Epithelial cell of proximal tubule (primary cell): ENCODE measurements at places on chromosomes 6 and 20.

- DNase-seq = no peak
Observed at GRCh38 chr20:9043364-9043763, 25.5 kb upstream of the PLCB4 start.

DNA sequence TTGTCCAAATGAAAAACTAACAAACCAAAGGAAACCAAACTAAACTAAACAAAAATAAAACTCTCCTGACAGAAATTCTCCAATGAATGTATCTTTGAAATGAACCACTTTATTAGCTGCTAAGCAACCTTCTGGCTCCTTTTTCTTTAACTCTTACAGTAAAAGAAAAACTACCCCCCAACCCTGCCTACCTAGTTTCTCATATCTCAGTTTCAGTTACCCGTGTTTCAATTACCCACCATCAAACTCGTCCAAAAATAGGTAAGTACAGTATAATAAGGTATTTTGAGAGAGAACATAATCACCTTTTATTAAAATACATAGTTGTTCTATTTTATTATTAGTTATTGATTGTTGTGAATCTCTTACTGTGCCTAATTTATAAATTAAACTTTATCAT, 177.4 kb upstream of the THEMIS start:
- no peak for DNase-seq

- no peak for DNase-seq
Observed at GRCh38 chr6:104929353-104929752, 27.6 kb upstream of the LIN28B start.

DNA sequence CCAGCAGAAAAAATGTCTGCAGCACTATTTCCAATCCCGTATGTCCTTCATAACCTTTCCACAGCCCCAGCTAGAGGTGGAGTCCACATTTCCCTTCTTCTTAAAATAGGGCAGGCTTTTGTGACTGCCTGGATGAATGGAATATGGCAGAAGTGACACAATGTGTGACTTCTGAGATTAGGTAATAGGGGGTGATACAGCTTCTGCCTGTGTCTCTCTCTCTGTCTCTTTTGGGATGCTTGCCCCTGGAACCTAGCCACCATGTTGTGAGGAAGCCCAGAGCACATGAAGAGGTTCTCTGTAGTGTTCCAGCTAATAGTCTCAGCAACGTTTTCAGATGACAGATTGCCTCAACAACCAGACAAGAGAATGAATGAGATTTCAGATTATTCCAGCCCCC, 51.4 kb downstream of the CLIC5 start:
- no peak for DNase-seq

GRCh38 chr6:47075741-47076421, 33.7 kb upstream of the ADGRF1 start:
- no peak for DNase-seq

DNA sequence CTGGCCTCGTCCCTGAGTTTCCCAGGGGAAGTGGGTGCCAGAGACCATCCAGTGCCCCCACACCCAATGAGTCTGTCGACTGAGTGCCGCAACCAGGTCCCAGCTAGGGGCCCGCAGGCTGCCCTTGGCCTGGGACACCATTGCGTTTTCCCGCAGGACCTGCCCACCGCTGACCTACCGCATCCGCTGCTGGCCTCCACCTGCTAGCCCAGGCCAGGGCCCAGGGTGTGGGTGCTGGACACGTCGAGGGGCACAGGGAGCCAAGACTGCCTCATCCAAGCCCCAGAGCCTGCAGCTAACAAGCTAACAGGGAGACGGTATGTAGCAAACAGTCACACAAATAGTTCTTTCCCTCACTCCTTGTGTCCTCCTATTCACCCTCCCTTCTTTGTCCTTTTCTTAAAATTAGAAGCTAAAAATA, 97.7 kb downstream of the TMEM242 start:
- no peak for DNase-seq

GRCh38 chr20:39190666-39191570, 228.8 kb downstream of the DHX35 start:
- DNase-seq = peak; percentile 9

GRCh38 chr6:3415082-3415453, 41.8 kb downstream of the SLC22A23 start:
- no peak for DNase-seq

DNA sequence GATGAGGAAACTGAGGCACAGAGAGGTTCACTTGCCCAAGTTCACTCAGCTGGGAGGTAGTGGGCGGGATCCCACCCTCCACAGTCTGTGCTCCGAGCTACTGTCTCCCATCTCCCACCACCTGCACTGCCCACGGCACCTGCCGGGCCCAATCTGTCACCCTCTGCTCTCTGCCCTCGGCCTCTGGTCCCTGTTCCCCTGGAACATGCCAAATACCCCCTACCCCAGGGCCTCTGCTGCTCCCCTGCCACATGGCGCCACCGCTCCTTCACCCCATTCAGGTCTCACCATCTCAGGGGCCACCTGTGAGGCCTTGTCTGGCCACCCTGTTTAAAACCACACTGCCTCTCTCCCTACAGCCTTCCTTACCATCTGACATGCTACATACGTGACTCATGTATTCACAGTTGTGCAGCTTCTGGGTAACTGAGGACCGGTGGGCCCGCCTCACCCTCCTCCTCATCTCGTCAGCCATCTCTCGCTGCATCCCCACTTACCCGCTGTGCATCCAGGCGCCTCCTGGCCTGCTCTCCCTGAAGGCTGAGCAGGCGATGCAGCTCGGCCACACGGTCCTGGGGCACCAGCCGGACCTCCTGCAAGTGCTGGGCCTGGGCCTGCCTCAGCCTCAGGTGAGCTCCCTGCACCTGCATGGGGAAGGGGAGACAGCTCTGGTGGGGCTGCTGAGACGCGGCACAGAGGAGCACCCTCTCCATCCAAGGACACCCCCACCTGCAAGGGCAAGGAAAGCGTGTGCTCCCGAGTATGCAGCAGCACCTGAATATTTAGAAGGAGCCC, 50.6 kb downstream of the GINS1 start:
- no peak for DNase-seq

DNA sequence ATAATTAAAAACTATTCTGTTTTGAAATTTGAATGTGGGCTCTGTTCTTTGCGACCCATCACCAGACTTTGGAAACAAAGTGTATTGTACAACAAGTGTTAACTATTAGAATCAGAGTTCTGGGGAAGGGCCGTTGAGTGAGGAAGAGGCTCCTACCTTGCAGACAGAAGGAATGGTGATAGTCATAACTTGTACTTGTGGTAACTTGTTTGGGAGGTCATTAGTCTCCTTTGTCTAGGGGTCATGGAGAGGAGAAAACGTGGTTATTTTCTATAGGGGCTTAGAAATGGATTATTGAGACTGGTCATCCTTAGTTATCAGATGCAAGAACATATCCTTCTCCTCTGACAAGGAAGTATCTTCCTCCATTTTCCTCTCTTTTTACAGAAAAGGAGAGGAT, 174.8 kb downstream of the BMP2 start:
- DNase-seq = no peak

GRCh38 chr20:63073738-63074065, 66.9 kb upstream of the BHLHE23 start:
- DNase-seq = no peak

- no peak for DNase-seq
Observed at GRCh38 chr6:4435981-4436445, 300.6 kb upstream of the ECI2 start.

- no peak for DNase-seq
Observed at GRCh38 chr6:15980801-15981200, 148.1 kb upstream of the MYLIP start.

GRCh38 chr6:37569317-37569716, 69.6 kb upstream of the CCDC167 start:
- no peak for DNase-seq

DNA sequence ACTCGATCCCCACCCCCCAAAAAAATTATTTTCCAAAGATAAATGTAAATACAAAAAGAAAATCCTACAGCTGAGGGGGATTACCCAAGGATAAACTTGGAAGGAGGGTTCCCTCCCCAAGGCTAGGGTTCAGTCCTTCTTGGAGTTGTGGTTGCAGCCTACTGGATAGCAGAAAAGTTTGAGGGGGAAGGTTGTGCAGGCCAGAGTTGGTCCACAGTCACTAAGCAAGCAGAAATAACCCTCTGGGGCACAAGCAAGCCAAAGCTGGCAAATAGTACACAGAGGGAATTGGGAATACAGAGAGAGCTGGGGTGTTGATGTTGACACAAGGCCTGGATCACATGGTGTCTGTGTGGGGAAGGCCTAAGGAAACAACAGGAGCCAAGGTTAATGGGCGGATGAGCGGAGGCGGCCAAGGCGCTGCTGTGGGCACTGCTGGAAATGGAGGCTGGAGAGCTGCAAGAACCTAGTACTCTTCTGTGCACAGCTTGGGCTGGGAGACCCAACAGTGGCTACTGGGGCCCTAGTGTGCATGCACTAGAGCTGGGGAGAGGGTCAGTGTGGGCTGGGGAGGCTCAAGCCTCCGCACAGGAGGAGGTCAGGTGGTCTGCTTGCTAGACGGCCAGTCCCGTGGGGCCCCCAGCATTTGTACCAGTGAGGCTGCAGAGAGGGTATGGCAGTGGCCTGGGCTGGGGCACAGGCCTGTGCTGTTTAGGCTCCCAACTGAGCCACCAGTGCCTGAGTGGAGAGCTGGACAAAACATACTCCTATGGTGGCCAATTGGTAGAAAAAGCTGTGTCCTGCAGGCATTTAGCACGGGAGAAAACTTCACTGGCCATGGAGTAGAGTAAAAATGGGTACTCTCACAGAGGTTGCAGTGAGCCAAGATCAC, 5.5 kb upstream of the SNRPB start:
- no peak for DNase-seq

DNA sequence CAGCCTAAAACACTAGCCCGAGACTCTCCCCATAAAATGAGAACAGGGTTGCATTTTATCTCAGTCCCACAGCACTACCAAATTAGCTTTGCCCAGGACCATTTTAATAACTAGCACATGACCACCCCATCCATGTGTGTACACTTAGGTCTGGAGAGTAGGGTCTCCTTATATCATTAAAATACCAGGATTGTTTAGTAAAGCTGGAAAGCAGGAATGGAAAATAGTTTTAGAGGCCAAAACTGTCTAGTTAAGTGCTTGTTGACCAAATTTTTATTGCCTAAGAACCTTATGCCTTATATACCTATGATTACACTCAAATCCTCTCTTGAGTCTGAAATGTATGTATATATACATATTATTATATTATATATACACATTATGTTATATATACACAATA, 608.4 kb downstream of the HDGFL1 start:
- DNase-seq = no peak

- DNase-seq = peak; percentile 38
Observed at GRCh38 chr6:124535746-124536145, 426.5 kb upstream of the RNF217 start.

DNA sequence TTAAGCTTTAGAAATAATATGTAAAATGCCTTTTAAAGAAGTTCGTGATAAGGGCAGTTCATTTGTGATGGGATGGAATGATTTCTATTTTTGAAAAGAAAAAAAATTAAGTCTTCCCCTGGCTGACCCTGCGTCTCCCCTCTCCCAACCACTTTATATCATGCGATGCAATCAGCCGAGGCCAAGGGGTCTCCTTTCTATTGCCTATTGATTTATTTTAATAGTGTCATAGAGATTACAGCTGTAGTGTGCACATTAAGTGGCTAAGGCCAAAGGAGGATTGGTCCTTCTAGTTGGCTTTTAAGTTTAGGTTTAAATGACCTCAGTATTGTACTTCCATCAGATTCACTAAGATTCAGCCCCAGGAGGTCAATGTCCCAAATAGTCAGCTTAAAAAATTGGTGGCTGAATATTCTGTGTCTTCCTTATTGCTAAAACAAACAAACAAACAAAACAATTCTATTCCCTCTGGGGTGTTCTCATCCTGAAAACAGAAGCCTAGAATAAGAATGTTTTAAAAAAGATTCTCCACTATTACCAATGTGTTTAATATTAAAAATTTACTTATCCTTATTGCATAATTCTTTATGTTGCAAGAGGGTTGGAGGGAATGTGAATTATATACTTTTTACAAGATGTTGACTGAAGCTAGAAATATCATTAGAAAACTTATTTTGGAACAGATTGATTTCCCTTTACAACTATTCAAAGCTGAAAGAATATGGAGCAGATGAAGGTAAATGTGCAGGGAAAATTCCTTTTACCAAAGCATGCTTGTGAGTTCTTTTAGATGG, 359.1 kb downstream of the SAMD5 start:
- no peak for DNase-seq

- no peak for DNase-seq
Observed at GRCh38 chr20:43188861-43189553, 699 bp downstream of the PTPRT start.

GRCh38 chr6:87319271-87319987, 3.0 kb upstream of the SMIM8 start:
- DNase-seq = no peak

- DNase-seq = no peak
Observed at GRCh38 chr6:107574856-107575255, 84.9 kb downstream of the SOBP start.

DNA sequence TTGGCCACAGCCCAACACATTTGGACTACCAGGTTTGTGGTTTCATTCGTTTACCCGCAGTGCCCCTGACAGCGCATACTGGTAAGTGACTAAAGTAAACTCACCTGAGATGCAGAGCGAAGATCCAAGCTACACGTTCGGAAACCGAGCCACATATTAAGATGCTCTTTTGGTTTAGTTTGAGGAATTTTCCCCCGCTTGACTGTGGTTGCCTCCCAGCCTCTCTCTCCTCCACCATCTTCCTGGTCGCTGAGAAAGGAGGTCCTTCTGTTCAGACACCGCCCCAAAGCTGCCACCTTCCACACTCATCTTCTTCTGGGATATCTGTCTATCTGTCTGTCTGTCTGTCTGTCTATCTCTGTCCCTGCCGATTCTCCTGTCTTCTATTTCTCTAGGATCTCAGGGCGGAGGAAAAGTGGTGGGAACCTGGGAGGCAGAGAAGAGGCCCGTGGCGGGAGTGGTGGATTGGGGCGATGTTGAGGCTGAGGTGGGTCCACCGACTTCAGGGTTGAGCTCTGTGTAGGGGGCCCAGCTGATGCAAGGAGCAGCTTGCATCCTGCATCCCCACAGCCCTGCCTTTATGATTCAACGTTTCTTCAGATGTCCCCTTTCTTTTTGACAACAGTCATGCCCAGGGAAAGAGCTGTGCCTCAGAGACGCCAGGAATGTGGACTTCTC, 196.9 kb upstream of the ZNF184 start:
- DNase-seq = no peak

DNA sequence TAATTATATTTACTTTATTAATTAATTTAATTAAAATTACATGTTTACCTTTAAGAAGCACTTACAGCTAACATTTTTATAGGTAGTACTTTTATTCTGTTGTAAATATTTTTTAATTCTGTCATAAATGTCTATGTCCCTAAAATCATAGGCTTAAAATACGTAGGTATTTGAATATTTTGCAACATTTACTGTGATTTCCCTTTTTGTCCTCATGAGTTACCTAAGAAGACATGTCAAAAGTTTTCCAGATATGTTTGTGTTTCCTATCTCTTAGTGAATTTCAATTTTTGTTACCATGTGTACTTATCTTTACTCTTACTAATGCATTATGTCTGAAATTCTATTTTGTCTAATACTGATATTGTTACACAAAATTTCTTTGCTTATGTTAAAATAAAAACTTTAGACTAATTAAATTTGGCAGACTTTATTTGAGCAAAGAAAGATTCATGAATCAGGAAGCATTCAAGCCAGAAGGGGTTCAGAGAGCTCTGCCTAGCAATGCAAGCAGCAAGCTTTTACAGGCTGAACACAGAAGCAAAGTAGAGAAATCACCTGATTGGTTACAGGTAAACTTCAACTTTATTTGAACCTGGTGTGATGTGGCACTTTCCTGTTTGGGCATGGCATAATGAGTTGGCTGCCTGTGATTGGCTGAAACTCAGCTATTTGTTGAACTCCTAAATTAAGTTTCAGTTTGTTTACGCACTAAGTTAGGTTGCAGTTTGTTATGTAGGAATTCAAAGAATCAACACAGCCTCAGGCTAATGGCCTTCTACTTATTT, 123.2 kb upstream of the TMEM170B start:
- peak; percentile 92 for DNase-seq

GRCh38 chr6:19052219-19052618, 665.1 kb downstream of the RNF144B start:
- DNase-seq = peak; percentile 15
